ENCODE measurements at places on chromosomes 4 and X.

DNA sequence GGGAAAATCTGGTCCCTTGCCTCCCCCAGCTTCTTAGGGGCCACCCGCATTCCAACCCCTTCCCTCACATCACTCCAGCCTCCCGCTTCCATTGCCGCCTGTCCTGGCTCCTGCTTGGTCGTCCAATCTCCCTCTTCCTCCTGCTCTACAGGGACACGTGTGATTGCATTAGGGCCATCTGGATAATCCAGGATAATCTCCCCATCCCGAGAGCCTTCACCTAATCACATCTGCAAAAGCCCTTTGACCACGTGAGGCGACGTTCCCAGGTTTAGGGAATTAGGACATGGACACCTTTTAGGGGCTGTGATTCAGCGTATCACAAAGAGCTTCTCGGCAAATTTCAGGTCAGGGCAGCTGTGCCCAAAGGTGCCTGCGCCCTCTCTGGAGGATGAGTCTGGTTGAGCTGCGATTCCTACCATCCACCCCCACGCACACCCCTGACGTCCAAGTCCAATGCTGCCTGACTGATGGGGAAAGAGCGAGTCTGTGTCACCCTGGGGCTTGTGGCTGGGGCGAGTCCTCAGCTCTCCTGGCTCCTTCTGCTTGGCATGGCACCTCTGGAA, 104.6 kb downstream of the PSAPL1 start:
- DNase-seq = no peak

DNA sequence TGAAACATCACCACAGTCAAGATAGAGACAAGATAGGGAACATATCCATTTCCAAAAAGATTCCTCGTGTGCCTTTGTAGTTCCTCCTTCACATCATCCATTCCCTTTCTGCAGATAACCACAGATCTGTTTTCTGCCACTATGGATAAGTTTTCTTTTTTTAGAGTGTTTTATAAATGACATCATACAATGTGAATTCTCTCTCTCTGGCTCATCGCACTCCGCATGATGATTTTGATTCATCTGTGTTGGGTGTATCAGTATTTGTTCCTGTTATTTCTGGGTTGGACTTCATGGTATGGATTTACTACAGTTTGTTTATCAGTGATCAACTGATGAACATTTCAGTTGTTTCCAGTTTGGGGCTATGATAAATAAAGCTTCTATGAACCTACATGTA, 23.2 kb upstream of the ANXA3 start:
- no peak for DNase-seq

GRCh38 chr4:138438608-138439007, 196.5 kb upstream of the SLC7A11 start:
- no peak for DNase-seq

- no peak for DNase-seq
Measured at GRCh38 chr4:2413821-2414610, 4.4 kb downstream of the ZFYVE28 start.

GRCh38 chr4:119116925-119117900, 18.4 kb upstream of the MYOZ2 start:
- DNase-seq = no peak

DNA sequence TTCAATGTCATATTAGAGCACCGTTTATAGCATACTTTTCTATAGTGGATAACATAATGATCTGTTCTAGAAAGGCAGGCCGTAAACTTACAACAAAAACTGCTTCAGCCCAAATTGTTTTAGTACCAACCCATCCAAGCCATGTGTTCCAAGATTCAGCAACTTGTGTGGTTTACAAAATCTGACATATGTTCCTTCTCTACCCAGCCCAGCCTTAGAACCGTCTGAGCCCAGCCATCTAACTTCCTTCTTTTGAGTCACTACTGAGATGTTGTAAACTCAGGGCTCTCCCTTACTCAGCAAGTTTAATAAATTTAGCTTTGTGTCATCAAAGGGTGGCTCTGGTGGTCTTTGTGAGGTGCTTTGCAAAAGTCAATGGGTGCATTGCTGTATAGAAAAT, 32.4 kb upstream of the REPS2 start:
- no peak for DNase-seq

- DNase-seq = no peak
Measured at GRCh38 chr4:72084587-72085011, 52.8 kb downstream of the NPFFR2 start.

DNA sequence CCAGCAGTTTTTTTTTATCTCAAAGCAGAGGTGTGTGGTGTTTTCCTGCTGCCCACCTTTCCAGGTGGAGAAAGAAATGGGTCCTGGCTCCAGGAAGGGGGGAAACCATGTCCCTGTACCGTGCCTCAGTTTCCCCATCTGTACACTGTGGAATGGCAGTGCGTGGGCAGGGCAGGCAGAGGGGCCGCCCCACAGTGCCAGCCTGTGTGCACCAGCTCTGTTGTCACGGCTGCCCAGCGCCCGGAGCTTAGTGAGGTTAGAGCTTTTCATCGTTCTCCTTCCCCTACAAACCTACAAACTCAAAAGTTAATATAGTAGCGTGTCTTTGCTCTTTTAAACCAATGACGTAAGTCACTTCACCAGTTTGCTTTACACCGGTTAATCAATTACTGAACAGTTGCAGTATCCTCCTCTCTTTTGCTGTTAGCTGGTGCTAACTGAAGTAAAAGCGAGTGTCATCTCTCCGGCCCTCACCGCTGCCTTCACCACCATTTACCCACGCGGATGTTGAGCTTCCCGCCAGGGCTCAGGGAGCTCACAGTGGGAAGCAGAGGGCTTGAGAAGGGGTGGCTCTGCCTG, 114.8 kb upstream of the ADRA2C start:
- no peak for DNase-seq

DNA sequence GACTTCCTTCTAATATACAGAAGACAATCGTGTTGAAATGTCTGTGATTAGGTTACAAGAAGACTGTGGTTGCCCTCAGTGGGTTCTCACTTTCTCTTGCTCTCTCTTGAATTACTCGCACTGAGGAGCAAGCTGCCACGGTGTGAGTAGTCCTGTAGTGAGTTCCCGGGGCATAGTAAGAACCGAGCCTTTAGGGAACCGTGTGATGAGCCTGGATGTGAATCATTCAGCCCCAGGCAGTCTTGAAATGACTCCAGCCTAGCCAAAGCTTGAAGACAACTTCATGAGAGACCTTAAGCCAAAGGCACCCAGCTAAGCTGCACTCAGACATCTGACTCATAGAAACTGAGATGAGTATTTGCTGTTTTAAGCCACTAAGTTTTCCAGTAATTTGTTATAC, 292.7 kb downstream of the SPOCK3 start:
- no peak for DNase-seq
